ENCODE measurements at places on chromosomes 3 and 15.
A peak's percentile ranks its signal among the peaks of the same experiment; 100 is the strongest.

GRCh38 chr15:88021601-88022000 lies 234.9 kb downstream of the NTRK3 start:
- no peak for DNase-seq

DNA sequence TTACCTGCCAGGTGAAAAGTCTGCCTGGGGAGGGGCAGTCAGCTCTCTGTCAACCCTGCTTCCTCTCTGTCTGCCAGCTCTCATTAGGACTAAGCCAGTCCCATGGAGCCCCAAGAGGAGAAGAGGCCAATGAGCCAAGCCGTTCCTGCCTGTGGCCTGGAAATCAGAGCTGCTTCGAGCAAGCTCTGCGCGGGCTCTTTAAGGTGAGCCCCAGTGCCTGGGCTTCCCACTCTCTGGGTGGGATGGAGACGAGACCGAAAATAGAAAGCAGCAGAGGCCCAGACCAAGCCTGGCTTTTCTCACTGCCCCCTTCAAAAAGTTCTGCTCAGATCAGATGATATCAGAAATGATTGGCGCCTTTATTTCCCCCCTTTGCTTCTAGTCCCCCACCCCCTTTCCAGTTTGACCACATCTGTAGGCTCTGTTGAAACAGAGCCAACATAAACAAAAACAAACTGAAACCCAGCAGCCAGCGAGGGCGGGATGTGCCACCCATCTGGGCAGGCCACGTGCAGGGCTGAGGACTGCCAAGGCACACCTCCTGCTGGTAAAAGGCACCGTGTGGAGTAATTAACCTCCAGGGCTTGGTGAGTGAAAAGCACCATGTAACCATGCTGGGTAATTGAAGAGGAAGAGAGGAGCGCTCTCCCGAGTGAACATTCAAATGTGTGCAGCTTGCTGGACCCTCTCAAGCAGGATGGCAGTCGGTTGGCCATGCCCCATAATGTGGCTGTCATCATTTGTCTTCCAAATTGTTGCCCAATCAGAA lies 471.0 kb upstream of the PROK2 start:
- peak; percentile 88 for DNase-seq

- DNase-seq: no peak
Observed at GRCh38 chr3:40585381-40586016, 60.7 kb downstream of the ZNF621 start.

DNA sequence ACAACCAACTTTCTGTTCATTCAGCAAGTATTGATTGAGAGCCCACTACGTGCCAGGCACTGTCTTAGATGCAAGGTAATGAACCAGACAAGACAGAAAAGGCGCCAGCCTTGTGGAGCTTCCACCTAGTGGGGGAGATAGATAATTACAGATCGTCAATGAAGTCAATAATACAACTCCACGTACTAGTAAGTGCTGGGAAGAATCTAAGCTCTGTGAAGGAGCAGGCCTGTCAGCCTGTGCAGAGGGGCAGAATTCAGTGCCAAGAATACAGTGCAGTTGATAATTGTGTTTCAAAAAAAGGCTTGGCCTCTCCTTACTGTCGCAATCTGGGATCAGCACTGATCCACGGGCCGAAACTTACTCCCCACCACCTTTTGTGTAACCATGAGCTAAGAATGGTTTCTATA lies 186.3 kb downstream of the FEZF2 start:
- no peak for DNase-seq

Data from breast epithelium (tissue), 4 donors.